ENCODE measurements at places on chromosomes 3 and 15. TPM values are rescaled to one million over a fixed set of nuclear protein-coding genes. Genes with fewer than 3 reads are reported as not detected.

GRCh38 chr3:47588587-47588986 is 9.9 kb upstream of the CSPG5 start:
- DNase-seq: no peak

- no peak for DNase-seq
These were observed 31.8 kb downstream of the RAB6B start for GRCh38 chr3:133863911-133864310.

DNA sequence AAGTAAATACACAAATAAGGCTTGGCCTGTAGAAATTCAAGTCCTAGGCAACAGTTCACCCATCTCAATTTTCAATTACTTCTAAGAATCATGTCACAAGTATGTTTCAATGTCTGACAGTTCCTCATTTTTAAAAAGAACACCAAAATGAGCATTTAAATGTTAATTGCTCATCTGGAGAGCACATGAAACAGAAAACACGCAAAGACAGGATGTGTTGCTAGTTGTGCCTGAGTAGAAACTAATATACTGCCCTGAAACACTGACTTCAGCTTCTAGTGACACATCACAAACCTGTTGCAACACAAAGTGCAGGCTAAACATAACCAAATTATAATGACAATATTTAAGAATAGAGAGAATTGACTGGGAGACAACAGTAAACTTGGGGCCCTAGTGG is 167.3 kb upstream of the THBS1 start:
- DNase-seq: peak; percentile 48

DNA sequence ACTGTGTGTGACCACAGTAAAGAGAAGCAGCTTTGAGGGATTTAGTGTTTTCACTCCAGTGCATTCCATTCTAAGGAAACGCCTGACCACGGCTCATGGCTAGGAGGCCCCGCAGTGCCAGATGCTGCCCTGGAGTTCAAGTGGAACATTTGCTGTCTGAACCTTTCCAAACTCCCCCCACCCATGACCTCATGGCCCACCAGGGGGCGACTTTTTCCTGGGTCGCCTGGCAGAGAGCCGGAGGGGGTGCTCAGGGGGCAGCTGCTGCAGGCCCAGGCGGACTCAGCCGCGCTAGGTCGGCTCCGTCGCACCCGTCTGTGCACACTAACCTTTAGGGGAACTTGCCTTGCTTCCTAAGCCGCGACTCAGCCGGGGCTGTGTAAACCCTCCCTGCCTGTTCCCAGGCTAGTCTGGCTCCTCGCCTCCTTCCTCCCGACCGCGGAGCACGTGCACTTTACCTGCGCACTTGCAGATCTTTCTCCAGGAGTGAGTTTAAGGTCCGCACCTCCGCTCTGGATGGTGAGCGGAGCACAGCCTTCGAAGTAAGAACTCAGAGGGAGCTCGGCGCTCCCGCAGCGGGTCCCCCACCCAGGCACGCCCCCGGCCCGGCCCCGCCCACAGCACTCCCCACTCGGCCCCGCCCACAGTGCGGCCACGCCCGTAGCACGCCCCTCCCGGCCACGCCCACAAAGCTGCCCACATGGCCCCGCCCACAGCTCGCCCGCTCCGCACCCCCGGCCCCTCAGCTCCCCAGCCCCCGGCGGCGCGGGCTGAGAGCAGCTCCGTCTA is at the start of gene OCA2:
Gene OCA2, minus strand, starts transcription at position 550 of the 789 bp plus-strand sequence. CDS start 17,441 bp downstream, outside the sequence.
- no peak for DNase-seq

The HSPBAP1 gene
- total RNA-seq: 12.0 TPM
